CD4-positive, alpha-beta T cell treated with Interleukin-4 for 1 hour (primary cell): ENCODE measurements at places on chromosomes 5 and 9.

DNA sequence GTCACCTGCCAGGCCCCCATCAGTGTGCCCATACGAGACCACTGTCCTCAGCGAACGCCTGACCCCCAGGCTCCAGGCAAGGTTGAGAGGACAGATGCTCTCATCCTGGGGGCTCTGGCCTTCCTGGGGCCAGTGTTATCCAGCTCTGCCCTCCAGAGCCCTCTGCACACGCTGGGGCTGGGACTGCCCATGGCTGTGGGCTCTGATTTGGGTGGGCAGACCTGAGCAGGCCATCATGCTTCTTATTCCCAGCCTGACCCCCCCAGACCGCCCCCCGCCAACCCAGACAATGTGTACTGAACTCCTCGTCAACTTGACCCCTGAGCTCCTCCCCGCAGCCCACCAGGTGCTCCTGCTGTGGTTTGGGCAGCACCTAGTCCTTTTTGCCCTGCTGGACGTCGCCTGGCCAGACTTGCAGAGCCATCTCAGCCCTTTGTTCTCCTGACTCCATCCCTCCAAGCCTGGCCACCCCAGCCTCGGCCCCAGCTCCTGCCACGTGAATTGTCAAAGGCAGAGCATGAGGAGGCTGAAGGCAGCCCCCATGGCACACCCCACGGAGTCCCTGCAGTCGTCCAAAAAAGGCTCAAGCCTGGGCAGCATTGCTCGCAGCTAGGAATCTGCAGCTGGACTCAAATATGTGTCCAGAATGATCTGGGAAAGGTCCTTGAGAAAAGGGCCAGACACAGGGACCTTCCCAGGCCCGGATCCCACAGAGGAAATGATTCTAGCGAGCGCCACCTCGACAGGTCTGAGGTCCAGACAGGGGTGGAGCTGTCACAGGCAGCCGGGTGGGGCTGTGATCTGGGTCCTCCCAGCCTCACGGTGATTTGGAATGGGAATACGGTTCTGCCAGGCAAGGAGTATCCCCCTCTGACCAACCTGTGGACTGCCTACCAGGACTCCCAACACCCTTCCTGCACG lies 87.0 kb downstream of the ADAMTS2 start:
- peak; percentile 7 for DNase-seq

DNA sequence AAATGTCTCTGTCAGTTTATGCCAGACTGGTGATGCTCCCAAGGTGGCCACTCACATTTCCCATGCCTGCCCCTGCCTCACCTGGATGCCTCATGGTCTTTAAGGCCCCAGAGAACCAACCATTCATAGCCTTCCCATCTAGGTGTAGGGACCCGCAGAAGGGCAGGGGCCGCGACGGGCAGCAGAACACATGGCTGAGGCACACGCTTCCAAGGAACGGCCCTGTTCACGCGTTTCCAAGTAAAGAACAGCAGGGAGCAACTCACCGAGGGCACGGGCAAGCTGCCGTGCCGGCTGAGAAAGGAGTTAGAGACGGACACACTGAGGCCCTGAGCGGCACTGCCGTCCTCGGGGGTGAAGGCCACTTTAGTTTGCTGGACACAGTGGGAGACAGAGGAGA lies 73.5 kb downstream of the PRRT1B start:
- no peak for DNase-seq

GRCh38 chr5:134552301-134552700 lies 26.8 kb downstream of the JADE2 start:
- DNase-seq: no peak

DNA sequence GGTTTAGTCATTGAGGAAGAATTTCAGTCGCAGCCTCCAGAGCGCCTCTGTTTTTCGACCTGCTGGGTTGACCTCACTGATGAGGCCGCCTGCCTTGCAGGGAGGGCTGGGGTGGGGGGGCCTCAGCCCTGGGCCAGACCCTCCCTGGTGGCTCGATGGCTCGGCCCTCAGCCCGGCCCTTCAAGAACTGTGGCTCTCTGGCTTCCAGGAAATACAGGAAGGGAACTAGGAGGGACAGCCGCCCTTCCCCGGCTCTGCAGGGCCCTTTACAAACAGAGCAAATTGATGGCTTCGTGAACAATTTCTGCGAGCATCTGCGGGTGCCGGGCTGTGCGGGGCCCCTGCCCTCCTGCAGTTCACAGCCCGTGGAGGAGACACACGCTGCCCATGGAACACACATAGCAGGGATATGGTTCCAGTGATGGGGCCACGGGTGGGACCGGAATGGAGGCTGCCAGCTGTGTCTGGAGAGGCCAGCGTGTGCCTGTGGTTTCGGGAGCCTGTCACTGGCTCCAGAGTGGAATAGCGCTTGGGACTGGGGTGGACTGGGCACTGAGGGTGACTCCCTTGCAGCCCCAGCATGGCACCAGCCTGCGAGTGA lies 39.6 kb downstream of the COL5A1 start:
- no peak for DNase-seq

DNA sequence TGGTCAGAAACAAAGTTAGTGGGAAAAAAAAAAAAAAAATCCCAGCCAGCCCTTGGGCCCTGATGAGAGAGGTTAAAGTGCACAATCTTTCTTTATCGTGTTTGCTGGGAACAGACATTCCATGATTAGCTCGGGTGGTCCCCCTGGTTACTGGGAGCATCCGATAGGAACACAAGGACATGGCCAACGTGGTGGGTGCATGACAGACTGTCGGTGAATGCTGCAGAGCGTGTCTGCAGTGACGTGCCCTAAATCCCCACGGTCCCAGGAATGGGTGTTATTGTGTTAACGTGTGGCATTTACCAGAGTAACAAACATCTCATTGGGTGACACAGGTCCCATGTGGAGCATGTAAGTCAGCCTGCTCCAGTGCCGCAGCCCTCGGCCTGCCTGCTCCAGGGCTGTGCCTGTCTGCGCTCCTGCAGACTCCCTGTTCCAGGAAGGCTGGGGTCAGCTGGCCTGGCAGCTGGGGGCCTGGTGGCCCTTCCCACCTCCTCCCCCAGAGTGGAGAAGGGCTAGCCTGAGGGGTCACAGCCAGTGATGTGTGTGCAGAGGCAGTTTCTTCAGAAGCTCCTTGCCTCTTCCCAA lies 34.3 kb upstream of the TBC1D2 start:
- no peak for DNase-seq
